ENCODE measurements at places on chromosomes 7 and 10.

- no peak for DNase-seq
These were observed 307.7 kb downstream of the BICC1 start for GRCh38 chr10:58820386-58820785.

DNA sequence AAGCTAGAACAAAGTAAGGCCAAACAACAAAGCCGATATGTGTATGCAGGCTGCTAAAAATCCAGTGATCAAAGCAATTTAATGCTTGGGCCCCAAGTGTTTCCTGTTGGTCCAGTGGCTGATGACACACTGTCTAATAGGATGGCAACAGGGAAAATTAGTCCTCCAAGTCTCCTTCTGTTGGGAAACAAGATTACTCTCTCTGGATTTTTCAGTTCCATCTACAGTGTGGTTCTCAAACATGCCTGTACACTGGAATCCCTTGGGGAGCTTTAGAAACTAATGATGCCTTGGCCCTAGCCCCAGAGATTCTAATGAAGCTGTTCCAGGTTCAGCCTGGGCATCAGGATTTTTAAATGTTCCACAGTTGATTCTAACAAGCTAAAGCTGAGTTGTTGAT, 198.7 kb downstream of the AHR start:
- DNase-seq = no peak

DNA sequence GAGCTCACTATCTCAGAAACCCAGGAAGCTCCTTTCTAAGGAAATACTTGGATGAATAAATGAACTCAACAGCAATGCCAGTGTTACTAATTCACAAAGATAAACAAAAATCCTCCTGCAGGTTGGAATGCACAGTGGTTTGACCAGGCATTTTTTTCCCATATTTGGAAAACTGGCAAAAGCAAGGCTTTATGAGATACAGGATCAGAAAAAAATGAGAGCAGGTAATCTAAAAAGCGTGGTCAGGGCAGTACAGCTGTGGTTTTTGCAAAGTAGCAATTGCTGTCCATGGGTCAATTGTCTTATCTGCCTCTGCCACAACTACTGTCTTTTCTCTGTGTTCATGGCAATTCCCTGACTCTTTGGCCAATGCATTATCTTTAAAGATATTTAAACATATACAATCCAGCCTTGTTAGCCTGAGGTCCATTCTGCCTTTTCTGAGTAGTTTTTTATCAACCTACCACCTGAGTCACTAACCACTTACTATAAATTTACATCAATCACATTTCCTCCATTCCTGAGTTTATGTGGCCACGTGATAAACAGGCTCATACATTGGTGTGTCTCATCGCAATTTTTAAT, 564.5 kb upstream of the IGFBP3 start:
- no peak for DNase-seq

GRCh38 chr10:33227489-33227888, 107.0 kb downstream of the NRP1 start:
- DNase-seq = no peak

GRCh38 chr7:143042790-143043271, 9.3 kb upstream of the OR6V1 start:
- DNase-seq = no peak

- no peak for DNase-seq
These were observed 121.9 kb downstream of the INPP5A start for GRCh38 chr10:132659206-132660091.

GRCh38 chr10:14601872-14602725, 172.6 kb downstream of the FAM107B start:
- peak; percentile 94 for DNase-seq

DNA sequence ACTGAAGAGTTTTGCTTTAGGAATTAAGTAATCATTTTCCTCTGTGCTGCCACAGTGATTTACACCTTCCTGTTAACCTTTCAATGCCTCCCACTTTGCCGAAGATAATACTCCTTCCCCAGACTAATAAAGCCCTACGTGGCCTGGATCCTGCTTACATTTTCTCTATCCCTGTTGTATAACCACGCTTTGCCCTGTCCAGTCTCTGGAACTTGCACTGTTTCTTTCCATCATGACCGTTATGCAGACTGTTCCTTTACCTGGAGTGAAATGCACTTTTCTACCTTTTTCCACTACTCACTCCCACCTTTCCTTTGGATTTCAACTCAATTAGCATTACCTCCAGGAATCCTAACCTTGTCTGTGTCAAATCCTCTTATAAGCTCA, 154.4 kb downstream of the PRKG1 start:
- no peak for DNase-seq

- DNase-seq = peak; percentile 35
These were observed 32.0 kb upstream of the WAPL start for GRCh38 chr10:86553639-86554038.

- DNase-seq = no peak
These were observed 837.7 kb downstream of the REEP3 start for GRCh38 chr10:64358907-64359306.

- DNase-seq = no peak
These were observed 60.5 kb upstream of the COL13A1 start for GRCh38 chr10:69741252-69741651.

GRCh38 chr10:101386659-101387259, 32.8 kb downstream of the BTRC start:
- DNase-seq = no peak

DNA sequence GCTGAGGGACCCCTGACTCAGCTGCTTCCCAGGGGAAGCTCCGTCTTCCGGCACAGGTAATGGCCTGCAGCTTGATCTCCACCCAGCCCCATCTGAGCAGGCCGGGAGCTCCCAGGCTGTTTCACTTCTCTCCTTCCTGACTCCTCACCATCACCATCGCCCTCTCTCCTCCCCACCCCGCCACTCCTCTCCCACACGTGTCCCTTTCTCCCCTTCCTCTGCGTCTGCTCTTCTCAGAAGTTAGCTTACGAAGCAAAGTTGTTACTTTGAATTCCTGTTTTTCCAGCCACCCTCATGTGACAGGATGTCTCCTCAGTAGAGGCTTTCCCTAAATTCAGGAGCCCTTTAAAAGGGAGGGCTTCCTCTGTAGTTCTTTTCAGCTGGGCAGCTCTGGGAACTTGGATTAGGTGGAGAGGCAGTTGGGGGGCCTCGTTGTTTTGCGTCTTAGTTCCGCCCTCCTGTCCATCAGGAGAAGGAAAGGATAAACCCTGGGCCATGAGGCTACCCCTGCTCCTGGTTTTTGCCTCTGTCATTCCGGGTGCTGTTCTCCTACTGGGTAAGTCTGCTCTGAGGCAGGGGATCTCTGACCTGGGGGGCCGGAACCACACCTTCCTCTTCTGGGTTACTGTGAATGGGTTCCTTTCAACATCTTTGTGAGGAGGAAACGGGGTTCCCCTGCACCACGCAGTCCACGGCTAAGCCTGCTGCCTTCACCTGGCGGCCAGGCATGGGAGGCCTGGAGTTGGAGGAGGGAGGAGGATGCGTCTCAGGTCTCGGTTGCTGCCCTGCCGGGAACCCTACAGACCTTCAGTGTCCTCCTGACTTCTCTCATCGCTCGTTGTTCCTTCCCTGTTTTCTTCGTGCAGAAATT, at the start of gene MRC1:
Gene MRC1, plus strand, starts transcription at position 378 of the 871 bp plus-strand sequence. Its CDS starts 118 bp downstream, at position 496.
- peak; percentile 8 for DNase-seq

DNA sequence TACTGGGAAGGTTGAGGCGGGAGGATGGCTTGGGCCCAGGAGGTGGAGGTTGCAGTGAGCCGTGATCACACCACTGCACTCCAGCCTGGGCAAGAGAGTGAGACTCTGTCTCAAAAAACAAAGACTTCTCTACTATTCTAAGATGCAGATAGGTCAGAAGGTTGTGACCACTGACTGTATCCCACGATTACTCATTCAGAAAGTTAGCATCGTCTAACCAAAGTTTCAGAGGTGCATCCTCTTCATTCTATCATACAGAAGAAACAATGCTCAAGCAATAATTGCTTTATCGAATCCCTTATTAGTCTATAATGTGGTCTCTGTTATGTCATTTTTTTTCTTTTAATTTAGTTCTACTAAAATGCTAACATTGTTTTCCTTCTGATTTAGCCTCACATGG, 348.7 kb upstream of the LRGUK start:
- no peak for DNase-seq

DNA sequence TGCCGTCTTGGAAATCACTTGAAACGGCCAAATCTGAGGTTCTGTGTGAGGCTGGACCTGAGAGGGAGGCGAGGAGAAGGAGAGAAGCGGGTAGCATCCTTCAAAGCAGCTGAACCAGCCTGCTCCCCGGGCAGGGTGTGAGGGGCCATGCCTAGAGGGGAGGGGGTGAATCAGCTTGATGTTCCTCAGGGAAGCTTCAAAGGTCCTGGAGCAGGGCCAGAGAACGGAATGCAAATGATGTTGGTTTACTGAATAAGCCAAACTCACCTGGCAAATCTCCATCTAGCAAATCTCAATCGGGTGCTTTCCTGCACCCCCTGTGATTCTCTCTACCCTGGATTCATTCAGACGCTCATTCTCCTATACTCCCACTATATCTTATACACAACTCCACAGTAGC, 226.9 kb downstream of the WDR11 start:
- no peak for DNase-seq

DNA sequence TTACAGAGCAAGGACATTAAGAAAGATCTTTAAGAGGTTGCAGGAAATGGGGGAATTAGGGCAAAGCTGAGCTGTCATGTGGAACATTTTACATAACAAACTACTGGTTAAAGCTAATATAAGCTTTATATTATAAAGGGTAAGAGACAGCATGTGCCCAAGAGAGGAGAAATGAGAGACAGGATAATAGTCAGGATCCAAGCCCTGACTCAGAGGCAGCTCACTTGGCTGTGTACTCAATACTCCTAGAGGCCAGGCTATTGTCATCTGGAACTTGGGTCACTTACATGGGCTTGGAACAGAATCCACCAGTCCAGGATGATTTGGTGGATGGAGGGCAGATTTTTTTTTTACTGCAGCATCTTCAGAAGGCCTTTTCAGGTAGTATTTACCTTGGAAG, 418.6 kb upstream of the ZMIZ1 start:
- no peak for DNase-seq

GRCh38 chr10:44966129-44966815, 6.7 kb downstream of the RASSF4 start:
- DNase-seq = no peak

GRCh38 chr7:91526404-91526803, 262.2 kb downstream of the FZD1 start:
- no peak for DNase-seq

- peak; percentile 91 for DNase-seq
These were observed 47.3 kb downstream of the MYPN start for GRCh38 chr10:68156373-68157185.

- no peak for DNase-seq
These were observed 384.2 kb downstream of the SUGCT start for GRCh38 chr7:40519009-40519408.

- no peak for DNase-seq
These were observed 477.5 kb upstream of the FOXK1 start for GRCh38 chr7:4204513-4205165.

- DNase-seq = no peak
These were observed 328.4 kb upstream of the NFE2L3 start for GRCh38 chr7:25823571-25823970.
